Motor neuron (in vitro differentiated cells): ENCODE measurements at places on chromosomes 1 and 21. TPM values are rescaled to one million over a fixed set of nuclear protein-coding genes. Genes with fewer than 3 reads are reported as not detected.

ACTN2 gene
- total RNA-seq, result 4.2 and 5.0 TPM in 2 replicates

CYP4A11 gene
- 0.69 TPM in 1 of 2 replicates, not detected in the other for total RNA-seq

WDR64 gene
- 1.3 TPM in 1 of 2 replicates, not detected in the other for total RNA-seq

PPIE gene
- 48.3 and 53.5 TPM in 2 replicates for total RNA-seq

- ATAC-seq, result no peak
Measured at GRCh38 chr1:28249866-28250295, 9.4 kb upstream of the SESN2 start.

GRCh38 chr1:175504875-175505555, 238.4 kb downstream of the TNR start:
- no peak for ATAC-seq

DNA sequence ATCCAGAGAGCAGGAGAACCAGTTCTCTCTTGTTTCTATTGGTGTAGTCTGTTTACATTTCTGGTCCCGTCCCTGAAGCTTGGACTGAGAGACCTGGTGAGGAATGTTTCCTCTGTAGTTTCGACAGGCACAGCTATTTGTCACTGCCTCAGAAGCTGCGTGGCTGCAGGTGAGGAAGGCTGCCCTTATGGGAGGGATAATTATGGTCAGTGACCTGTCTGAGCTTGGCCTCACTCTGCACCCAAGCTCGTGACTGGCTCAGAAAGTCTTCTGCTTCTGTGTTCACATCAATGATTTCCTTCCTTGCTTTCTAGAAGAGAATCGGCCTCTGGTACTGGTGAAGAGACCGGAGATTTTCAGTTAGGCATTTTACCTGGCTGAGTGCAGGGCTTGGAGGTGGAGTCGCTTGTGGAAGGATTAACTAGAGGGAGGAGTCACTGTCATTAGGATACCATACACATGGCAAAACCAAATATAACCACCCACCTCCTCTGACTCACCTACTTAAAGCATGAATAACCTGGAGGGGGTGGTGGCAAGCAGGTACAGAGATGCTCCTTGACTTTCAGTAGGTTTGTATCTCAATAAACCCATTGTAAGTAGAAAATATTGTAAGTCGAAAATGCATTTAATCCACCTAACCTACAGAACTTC, 19.9 kb upstream of the WDR26 start:
- ATAC-seq, result no peak

- no peak for ATAC-seq
Measured at GRCh38 chr1:48000883-48001282, 3.7 kb upstream of the TRABD2B start.

GRCh38 chr1:183194527-183195141, 8.6 kb downstream of the LAMC2 start:
- no peak for ATAC-seq

SLC2A5 gene
- total RNA-seq, result 1.3 and 1.5 TPM in 2 replicates

- ATAC-seq, result no peak
Measured at GRCh38 chr1:245480393-245481120, 325.8 kb downstream of the KIF26B start.

- no peak for ATAC-seq
Measured at GRCh38 chr1:173798078-173798477, 26.4 kb upstream of the DARS2 start.

DNA sequence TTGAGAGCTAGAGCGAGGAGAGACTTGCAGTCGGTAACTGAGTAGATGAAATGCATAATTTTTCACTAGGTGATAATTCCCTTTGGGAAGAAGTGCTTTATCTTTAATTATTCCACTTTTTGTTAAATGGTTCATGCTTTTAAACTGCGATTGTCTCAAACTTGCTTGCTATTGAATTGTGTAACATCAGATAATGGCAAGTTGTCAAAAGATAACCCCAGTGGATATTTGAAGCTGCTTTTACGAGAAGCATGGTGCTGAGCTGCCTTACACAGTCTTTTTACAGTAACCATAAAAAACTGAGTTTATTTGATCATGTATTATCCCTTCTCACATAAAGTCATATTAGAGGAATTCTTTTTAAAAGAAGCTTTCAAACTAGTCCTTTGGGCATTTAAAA, 30.2 kb downstream of the TMEM50B start:
- no peak for ATAC-seq

SLC45A1 gene
- total RNA-seq, result 6.0 and 6.4 TPM in 2 replicates
